ENCODE measurements at places on chromosomes 6 and 20.

DNA sequence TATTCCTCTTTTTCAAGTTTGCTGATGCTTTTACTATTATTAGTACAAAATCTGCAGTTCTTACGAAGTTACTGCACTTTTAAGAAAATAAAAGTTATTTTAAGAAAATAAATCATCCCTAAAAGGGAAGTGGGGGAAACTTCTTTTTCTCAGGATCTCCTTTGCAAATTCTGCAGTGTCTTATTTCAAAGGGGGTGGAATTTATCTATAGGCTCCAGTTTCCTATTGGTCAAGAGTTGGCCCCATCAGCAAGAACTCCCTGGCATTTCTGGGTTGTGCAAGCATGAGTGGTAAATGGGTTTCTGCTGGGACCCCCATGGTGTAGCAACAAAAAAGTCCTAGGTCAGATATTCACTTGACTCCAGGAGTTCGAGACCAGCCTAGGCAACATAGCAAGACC lies 136.3 kb upstream of the PRDM1 start:
- no peak for DNase-seq

- peak; percentile 29 for DNase-seq
Measured at GRCh38 chr6:85044361-85044760, 280.0 kb upstream of the TBX18 start.

DNA sequence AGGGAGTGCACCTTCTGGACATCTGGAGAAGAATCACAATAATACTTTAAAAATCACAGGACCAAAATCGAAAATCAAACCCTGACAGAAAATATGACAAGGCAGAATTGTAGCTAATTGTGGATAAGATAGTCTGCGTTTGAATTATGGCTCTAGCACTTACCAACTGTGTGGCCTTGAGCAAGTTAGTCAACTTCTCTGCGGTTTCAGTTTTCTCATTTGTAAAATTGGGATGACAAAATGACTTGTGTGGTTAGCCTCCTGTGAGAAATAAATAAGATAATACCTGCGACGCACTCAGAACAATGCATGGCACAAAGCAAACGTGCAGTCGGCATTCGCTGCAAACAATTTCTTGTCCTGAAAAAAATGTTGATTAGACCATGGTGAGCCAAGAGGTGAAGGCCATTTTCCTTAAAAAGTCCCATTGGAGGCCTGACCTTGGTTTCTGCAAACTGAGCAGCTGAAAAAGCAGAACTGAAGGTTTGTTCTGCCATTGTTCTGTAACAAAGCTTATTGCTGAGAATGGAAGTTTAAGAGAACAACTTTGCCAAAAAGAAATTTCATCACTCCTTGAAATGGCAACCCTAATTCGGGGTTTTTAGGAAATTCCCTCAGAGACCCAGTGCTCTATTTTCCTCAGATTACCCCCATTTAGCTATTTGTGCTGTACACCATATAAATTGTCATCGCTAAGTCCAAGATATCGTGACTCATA lies 266.3 kb downstream of the ERMARD start:
- DNase-seq: no peak

DNA sequence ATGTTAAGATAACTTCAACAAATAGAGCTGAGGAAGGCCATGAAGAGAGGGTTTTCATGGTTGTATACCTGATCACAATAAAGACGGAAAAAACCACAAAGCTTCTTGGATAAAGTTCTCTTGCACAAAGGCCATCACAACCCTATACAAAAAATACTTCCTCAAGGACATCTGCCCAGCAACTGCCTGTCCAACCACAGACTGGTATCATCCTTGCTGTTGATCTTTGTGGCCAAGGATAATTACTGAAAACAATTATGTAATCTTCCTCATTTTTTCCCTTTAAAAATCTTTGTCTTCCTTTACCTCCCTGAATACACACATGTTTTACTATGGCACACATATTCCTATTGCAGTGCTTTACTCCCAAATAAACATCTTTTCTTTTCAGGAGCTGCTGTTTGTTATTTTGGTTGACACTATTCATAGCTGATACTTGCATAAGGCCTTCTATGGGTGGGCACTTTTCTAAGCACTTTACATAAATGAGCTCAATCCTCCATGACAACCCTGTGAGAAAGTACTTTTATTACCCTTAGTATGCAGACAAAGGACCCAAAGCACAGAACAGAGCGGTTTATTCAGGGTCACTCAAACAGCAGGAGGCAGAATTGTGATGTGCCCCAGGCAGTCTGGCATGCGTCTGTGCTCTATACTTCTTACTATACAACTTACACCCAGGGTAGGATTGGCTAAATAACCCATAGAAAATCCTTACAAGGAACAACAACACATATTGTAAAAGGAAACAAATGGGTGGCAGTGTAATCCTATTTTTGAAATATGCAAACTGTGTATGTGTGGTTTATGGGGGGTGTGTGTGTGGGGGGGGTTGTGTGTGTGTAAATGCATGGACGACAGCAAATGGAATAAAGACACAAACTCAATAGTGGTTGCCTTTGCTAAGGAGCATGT lies 35.1 kb downstream of the SNRNP48 start:
- no peak for DNase-seq

DNA sequence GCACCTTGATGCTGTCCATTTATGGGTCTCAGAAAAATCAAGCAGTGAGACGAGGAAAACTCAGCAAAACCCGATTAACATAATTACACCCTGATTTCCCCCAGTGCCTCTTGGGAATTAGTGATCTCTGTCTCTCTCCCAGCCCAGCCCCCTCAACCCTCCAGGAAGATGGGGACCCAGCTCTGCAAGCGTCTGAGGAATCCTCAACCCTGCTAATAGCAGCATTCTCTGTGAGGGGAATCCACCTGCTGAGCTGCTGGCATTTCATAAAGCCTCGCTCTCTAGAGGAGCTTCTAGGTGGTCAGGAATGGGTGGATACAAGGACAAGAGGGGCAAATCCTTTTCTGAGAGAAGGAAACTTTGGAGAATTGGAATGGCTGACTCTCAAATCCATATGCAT lies 13.9 kb downstream of the NR2E1 start:
- no peak for DNase-seq

All from AG08395 (cell line).